CD4-positive, alpha-beta T cell treated with Interleukin-1 beta for 1 hour (primary cell): ENCODE measurements at places on chromosomes 1 and 21.

DNA sequence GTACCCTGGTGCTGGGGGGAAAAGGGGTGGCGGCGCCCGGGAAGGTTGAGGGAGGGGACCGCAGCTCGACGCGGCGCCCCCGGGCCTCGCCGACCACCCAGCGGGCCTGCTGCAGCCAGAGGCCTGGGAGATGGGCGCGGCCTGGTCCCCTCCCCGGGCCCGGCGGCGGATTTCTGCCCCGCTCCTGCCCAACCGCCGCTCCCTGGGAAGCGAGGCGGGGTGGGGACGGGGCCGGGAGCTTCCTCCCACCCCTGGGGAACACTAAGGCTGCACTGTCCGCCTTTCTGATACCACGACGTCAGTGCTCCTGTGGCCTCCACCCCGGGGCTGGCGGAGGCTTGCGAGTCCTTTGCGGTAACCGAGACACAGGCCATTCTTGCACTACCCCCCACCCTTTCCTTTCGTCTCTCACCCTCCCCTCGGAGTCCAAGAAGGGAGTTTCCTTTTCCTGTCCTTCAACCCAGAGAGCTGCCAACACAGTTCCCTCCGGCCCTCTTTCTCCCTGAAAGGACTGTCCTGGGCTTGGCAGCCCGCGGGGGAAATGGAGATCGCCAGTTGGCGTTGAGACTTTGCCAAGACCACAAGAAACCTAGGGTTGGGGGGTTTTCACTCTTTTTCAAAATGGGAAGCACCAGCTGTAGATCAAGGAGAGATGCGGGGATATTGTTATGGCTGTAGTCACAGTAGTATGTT is 742 bp downstream of the SH3GLB1 start:
- DNase-seq: peak; percentile 55

DNA sequence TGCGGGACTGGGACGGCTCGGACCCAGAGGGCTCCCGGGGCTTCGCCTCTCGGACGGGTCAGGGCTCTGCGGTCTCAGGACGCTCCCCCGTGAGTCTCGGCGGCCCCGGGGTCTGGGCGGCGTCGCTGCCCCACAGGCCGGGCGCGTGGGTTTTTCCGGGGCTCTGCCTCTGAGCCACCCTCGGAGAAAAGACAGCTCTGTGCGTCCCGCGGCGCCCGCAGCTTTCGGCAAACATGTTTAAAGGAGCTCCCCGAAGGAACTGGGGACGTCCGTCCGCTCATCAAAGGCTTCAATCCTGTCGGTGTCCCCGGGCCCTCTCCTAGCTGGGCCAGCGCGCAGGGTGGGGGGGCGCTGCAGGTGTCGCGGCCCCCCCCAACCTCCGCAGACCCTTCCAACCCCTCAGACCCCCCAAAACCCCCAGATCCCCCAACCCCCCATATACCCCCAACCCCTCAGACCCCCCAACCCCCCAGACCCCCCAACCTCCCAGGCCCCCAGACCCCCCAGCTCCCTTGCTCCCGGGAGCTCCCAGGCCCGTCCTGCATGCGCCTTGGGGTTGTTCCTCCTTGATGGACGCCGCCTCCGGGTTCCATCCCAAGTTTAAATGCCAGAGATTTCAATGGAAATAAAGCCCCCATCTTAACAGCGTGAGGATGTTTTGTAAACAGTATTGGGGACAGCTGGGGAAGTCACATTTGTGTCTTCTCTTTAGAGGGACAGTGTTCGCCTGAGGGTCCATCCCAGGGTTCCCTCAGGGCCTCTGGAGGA is 996 bp upstream of the C1orf159 start:
- peak; percentile 29 for DNase-seq

DNA sequence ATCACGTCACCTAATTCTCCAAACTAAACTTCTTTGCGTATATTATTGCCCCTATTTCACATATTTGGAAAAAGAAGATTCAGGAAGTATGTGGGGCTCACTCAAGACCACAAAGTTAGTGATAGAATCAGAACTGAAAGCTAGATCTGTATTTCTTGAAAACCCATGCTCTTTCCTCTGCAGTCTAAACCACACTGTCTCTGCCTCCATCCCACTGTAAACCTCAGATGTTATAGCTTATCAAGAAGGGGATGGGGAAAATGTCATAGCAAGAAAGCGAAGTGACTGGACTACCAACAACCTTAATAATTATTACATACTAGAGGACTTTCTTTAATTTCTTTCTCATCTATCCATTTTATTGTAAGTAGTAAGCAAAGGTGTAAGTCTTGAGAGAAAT is 257.7 kb upstream of the SGIP1 start:
- DNase-seq: no peak

GRCh38 chr1:5709461-5709975 is 282.7 kb downstream of the NPHP4 start:
- no peak for DNase-seq

DNA sequence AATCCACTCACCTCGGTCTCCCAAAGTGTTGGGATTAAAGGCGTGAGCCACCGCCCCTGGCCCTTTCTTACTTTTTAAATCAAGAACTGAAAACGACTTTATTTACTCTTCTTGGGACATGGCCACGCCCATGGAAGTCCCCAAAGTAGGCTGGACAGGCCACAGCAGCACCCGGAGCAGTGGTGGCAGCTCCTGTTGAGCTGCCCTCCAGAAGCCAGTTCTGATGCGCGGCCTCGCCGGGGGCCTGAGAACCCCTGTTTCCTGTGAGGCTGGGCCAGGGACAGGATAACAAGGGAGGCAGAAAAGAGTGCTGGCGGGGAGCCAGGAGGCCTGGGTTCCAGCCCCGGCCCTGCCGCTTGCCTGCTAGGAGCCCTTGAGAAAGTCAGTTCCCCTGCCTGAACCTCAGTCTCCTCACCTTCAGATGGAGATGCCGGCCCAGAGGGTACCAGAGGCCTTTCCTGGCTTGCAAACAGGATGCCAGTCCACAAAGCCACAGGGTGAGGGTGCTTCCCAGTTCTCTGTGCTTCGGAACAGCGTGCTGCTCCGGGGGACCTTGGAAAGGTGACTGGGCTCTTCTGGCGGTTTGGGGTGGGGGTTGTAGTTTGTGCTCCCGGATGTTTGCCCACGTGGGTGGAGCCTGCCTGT is 59.4 kb downstream of the RUNX3 start:
- DNase-seq: no peak

DNA sequence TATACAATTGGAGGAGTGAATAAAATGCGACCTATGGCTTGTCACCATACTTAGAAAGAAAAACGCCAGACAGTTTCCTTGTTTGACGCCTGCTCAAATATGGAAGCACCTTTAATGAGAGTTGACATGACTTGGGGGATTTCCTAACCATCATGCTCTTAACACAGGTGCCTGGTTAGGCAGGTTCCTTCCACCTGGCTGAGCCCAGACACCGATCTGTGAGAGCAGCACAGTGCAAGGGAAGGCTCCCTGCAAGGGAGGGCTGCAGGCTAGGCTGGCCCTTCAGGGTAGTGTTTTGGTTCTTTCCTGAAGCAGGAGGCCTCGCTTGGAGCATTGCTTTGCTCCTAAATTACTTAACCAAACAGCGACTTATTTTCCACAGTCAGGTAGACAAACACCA is 24.6 kb upstream of the KLHDC8A start:
- no peak for DNase-seq

GRCh38 chr1:244173240-244173639 is 122.2 kb downstream of the ZBTB18 start:
- DNase-seq: no peak

DNA sequence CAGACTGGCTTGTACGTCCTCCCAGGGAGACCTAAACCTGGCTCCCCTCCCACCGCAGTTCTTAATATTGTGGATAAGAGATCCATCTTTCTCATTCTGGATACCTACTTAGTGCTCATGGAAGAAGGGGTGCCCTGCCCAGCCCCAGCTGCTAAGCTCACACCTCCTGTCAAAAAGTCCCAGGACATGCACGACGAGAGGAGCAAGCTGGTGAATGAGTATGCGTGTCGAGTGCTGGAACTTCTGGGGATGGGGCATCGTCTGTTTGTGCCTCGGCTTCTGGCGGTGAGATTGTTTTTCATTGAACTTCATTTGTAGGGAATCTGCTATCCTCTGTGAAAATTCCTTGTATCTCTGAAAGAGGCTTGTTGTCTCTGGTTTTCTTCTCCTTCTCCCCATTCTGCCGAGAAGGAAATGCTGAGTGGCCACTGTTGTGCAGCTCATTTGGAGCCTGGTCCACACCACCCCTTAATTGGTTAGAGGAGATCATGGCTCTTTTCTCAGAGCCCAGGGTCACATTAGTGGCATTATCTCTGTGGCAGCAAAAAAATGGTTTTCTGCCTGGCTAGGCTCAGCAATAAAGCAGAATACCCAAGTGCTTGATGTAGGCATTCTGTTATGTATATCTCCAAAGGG is 199.4 kb upstream of the CACYBP start:
- peak; percentile 3 for DNase-seq

DNA sequence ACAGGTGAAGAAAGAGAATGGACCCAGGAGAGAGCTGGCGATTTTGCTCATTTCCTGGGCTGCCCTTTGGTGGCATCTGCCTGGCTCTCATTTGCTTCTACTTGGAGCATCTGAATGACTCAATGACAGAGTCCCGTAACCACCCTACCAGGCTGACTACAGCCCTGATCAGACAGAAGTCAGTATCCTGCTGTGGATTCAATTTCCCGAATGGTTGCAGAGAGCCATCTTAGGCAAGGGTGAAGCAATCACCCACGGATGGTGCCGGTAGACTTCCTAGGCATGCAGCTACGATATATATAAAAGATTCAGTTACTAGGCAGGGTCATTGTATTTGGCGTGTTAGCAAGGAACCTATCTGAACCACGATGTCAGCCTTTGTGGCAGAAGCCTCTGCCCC is 10.2 kb downstream of the AJAP1 start:
- no peak for DNase-seq

DNA sequence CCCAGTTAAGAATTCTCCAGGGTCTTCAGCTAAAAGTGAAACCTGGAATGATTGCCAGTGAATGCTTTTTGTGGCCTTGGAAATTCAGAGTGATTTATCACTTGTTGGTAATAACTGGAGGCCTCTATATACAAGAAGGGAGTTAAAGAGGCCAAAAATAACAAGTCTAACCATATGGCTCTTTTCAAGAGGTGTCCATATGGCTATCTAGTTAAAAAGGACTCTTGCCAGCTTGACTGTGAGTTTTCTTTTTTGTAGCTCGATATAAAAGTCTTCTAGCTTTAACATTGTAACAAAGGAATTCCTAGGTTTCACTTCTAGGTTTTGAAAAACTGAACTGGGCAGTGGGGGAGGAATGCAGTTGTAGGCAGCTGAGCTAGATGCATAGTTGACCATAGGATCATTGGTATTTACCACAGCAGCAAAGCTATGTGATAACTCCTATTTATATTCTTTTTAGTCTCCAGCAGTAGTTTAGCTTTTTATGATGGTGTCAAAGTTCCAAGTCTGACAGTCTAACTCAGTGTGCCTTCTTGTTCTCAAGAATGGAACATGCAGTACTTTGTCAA is 44.4 kb downstream of the CACHD1 start:
- DNase-seq: no peak

DNA sequence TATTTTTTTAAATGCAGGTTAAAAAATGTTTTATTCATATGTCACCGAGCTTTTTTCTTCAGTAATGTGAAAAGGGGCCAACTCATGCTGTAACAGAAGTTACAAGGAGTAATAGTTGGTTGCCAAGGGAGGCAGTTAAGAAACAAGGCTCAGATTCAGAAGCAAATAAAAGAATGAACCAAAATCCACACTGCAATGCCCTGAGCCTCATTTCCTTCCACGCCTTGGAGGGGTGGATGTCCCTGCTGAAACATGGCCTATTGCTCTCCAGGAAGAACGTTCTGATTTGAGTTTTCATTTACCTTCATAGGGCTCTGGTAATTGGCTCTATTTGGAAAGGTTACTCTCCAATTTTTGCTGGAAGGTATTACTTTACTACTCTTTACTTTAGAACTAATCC is 24.4 kb downstream of the ALG14 start:
- no peak for DNase-seq

DNA sequence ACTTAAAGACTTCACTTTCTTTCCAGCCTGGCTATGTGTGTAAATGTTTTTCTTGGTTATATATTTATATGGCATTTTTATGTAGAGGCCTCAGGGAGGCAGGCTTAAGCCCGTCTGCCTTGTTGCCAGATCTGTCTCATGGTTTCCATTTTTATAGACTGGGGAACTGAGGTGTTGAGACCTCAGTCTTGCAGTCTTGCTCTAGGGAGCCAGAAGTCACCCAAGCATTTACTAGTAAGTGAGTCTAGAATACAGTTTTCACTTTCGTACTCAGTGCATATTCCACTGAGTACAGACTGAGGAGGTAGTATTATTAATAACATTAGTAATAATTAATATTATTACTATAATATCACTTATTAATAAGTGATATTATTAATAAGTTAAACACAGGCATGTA is 161.4 kb downstream of the UCK2 start:
- no peak for DNase-seq

- DNase-seq: peak; percentile 53
Measured at GRCh38 chr1:11664336-11665065, 501 bp downstream of the FBXO6 start.

GRCh38 chr21:29267666-29268065 is 31.1 kb upstream of the BACH1 start:
- no peak for DNase-seq

DNA sequence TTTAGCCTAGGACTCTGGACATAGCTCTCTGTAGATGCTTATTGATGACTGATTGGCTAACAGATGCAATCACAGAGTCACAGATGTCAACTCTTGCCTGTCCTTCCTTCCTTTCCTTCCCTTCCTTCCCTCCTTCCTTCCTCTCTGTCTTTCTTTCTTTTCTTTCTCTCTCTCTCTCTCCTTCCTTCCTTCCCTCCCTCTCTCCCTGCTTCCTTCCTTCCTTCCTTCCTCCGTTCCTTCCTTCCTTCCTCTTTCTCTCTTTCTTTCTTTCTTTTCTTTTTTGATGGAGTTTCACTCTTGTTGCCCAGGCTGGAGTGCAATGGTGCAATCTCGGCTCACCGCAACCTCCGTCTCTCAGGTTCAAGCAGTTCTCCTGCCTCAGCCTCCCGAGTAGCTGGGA is 106.1 kb downstream of the KIF26B start:
- DNase-seq: no peak
